ENCODE measurements at places on chromosomes 5 and 9. TPM values are rescaled to one million over a fixed set of nuclear protein-coding genes. Genes with fewer than 3 reads are reported as not detected.

GRCh38 chr9:105643795-105644194 is 18.5 kb upstream of the TAL2 start:
- no peaks in the 10 kb centered on the region for H3K4me1 ChIP-seq
- H3K27ac ChIP-seq, result no peak overlapping the region
- H3K36me3 ChIP-seq, result no peaks in the 10 kb centered on the region
- no peak overlapping the region for H3K4me3 ChIP-seq
- no peak for DNase-seq
- H3K27me3 ChIP-seq, result no peaks in the 10 kb centered on the region

DNA sequence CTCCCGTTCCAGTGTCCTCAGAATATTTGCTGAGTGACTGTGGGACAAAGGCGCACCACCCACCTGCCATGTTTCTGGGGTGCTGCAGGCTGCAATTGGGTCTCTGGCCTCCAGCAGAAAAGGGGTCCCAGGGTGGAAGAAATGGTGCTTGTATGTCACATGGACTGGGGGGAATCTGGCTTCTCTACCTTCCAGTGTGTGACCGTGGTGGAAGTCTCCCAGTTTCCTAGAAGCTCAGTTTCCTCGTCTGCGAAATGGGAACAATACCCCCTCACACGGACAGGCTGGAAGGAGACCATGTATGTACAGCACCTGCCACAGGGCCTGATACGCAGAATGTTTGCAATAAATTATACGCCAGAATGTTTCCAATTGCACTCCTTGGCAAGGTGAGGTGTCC is 23.8 kb downstream of the CPLX2 start:
- H3K27ac ChIP-seq, result no peak overlapping the region
- DNase-seq, result no peak
- H3K36me3 ChIP-seq, result no peaks in the 10 kb centered on the region

GRCh38 chr5:64834611-64835010 is 65.9 kb downstream of the CWC27 start:
- H3K27me3 ChIP-seq, result no peaks in the 10 kb centered on the region
- no peak for DNase-seq
- no peaks in the 10 kb centered on the region for H3K36me3 ChIP-seq
- peaks cover 25% of the 10 kb centered on the region for H3K4me1 ChIP-seq
- no peak overlapping the region for H3K4me3 ChIP-seq
- no peak overlapping the region for H3K27ac ChIP-seq

DNA sequence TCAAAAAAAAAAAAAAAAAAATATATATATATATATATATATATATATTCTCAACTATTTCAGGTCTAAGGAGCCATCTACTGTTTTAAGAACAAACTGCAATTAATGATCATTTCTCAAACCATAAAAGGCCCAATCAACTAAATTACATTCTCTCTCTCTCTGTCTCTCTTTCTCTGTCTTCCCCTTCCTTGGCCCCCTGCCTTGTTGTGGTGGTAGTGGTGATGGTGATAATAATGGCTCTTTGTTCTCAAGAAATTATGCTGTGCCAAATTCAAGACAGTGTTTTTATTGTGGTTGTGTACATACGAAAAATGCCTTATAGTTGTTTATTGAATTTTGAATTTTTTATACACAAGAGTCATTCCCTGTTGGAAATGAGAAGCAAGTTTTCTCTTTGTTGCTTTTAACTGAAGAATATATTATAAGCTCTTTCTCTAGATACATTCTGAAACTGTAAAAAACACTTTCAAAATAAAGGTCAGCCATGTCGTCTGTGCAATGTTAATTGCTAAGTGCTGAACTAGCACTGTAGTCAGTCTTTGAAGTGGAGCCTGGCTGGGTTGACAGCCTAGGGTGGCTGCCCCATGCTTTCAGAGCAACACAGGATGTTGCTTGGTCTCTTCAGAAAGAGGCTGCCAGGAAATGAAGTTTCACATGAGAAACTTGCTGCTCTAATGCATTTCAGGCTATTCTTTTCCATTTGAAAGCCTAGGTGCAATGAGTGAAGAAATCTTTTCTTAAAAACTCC is 96.0 kb downstream of the HINT1 start:
- no peaks in the 10 kb centered on the region for H3K27me3 ChIP-seq
- H3K36me3 ChIP-seq, result no peaks in the 10 kb centered on the region
- no peak overlapping the region for H3K27ac ChIP-seq

DNA sequence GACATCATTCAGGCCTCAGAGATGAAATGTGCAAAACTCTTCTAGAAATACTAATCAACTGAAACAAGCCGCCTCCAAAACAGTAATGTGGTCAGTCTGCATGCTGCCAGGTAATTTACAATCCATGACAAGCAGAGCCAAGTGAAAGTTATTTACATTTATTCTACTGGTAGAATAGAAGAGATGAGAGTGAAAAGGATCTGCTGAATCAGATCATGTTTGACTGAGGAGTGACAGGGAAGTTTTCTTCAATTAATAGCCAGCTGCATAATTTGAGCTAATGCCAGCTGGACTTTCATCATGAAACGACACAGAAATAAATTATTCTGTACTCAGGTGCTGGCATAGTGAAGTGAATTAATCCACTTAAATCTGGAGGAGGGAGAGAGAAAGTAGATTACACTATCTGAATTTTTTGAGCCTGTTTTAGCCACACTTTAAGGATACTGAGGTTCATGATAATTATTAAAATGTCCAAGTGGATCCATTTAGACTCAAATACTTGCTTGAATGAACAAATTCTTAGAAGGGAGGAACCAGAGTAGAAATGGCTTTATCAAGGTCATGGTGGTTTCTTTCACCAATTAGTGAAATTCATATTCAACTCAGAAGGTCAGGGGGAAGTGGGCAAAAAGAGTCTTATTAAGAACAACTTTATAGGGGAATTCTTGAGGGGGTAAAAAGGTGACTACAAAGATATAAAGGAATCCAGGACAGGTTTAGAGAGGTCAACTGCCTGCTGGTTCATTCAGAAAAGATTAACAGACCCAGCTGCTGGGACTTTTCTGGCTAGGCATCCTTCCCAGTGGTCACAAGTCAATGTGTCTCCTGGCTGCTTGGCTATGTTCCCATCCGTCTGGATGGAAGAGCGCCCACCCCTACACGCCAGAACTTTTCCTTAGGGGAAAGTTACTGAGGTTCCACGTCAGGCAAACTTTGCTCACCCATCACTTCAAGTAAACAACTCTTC is 350.4 kb downstream of the PDE4D start:
- no peak for DNase-seq
- no peak overlapping the region for H3K4me3 ChIP-seq
- H3K4me1 ChIP-seq, result peaks cover 9% of the 10 kb centered on the region
- no peaks in the 10 kb centered on the region for H3K27me3 ChIP-seq
- H3K27ac ChIP-seq, result no peak overlapping the region

DNA sequence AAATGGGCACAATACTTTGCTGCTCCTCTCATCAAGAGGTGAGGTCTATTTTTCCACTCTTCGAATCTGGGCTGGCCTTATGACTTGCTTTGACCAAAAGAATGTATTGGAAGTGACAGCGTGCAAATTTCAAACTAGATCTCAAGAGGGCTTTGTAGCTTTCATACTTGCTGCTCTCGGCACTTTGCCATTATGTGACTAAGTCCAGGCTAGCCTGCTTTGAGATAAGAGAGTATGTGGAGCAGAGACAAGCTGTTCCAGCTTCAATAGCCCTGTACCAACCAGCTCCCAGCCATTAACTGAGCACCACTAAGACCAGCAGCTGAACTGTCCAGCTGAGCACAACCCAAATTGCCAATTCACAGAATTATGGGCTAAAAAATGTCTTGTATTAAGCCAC is 124.6 kb downstream of the ACER2 start:
- H3K4me3 ChIP-seq, result no peak overlapping the region
- H3K36me3 ChIP-seq, result no peaks in the 10 kb centered on the region
- DNase-seq, result no peak
- no peaks in the 10 kb centered on the region for H3K27me3 ChIP-seq

DNA sequence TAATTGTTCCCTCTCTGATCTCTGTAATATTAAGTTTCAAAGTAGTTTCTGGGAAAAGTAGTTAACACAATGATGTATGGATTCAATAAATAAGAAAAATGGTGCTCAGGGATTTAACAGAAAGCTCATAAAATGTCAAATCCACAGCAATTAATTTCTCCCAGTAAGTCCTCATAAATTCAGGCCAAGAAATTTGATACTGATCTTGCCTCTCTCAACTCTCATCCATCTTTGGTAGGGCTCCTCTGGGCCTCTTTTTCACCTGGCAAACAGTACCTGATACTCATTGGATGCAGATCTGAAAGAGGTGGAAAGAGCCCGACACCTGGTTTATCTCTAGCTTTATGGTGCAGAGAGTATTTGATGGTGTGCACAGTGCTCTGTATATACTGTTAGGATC is 106.1 kb downstream of the STK32A start:
- H3K36me3 ChIP-seq, result no peaks in the 10 kb centered on the region
- H3K27ac ChIP-seq, result no peak overlapping the region
- H3K4me1 ChIP-seq, result peaks cover 17% of the 10 kb centered on the region
- no peak for DNase-seq
- H3K4me3 ChIP-seq, result no peak overlapping the region

DNA sequence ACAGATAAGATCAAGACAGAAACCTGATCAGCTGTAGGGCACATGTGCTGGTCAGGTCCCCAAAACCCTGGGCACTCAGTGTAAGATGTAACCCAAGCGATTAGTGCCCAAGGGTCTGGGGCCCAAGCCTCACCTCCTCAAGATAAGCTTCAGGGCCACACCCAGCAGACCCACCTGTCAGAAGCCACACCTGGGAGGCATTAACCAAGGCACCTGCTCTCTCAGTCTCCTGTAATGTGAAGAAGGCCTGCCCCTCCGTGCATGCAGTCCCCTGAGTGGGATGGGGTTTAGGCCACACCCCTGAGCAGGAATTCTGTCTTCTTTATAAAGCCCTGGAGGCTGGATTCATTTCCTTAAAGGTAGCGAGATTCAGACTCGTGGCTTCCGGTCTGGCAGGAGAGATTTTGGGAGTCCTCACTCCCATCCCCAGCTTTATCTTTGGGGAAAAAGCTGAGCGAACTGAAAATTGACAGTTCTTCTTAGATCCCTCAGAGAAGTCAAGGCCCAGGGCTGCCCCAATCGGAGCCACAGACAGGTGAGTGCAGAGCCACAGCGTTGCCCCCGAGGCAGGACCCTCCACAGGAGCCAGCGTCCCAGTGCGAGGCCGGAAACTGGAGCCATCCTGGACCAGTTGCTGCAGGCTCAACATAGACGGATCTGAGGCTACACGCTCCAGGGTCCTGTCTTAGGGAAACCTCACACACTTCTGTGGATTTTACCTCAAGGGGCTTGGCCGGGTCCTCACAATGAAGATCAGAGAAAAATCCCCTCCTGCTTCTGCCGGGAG is 357.6 kb upstream of the IRX4 start:
- no peaks in the 10 kb centered on the region for H3K36me3 ChIP-seq
- no peaks in the 10 kb centered on the region for H3K4me1 ChIP-seq
- no peaks in the 10 kb centered on the region for H3K27me3 ChIP-seq
- no peak overlapping the region for H3K4me3 ChIP-seq
- no peak for DNase-seq
- no peak overlapping the region for H3K27ac ChIP-seq

- H3K4me3 ChIP-seq, result no peak overlapping the region
- DNase-seq, result no peak
- no peak overlapping the region for H3K27ac ChIP-seq
- H3K36me3 ChIP-seq, result no peaks in the 10 kb centered on the region
- no peaks in the 10 kb centered on the region for H3K27me3 ChIP-seq
- H3K4me1 ChIP-seq, result no peaks in the 10 kb centered on the region
Observed at GRCh38 chr5:74556006-74556405, 84.5 kb downstream of the ENC1 start.

- DNase-seq, result peak; percentile 89
- no peaks in the 10 kb centered on the region for H3K4me1 ChIP-seq
- H3K27me3 ChIP-seq, result no peaks in the 10 kb centered on the region
- no peaks in the 10 kb centered on the region for H3K36me3 ChIP-seq
- no peak overlapping the region for H3K27ac ChIP-seq
Observed at GRCh38 chr5:137453483-137454080, 45.5 kb downstream of the SPOCK1 start.

GRCh38 chr9:84504360-84504759 is 163.8 kb upstream of the SLC28A3 start:
- no peaks in the 10 kb centered on the region for H3K4me1 ChIP-seq
- H3K27me3 ChIP-seq, result no peaks in the 10 kb centered on the region
- no peak for DNase-seq
- no peaks in the 10 kb centered on the region for H3K36me3 ChIP-seq
- H3K4me3 ChIP-seq, result no peak overlapping the region

The EQTN gene
- total RNA-seq, result 0.24 TPM

The SLC22A4 gene
- total RNA-seq, result 0.78 TPM

The PCDHA8 gene
- 1.4 TPM for total RNA-seq

All from GM23338 (cell line).